ENCODE measurements at places on chromosomes 12 and 14. TPM values are rescaled to one million over a fixed set of nuclear protein-coding genes. Genes with fewer than 3 reads are reported as not detected.

Gene CACNA2D4
- total RNA-seq, result not detected

Gene KRT8
- total RNA-seq, result not detected

Gene SRRM4
- 5.7 TPM for total RNA-seq

Gene CATSPERB
- total RNA-seq, result 4.1 TPM

Gene DNAJC22
- total RNA-seq, result under 0.01 TPM

Gene NAV3
- total RNA-seq, result 240 TPM

Gene PMEL
- not detected for total RNA-seq

Gene SERPINA9
- total RNA-seq, result not detected
